ENCODE measurements at places on chromosomes 7 and 10.

GRCh38 chr10:13074563-13075451 lies 25.2 kb upstream of the OPTN start:
- DNase-seq = no peak

DNA sequence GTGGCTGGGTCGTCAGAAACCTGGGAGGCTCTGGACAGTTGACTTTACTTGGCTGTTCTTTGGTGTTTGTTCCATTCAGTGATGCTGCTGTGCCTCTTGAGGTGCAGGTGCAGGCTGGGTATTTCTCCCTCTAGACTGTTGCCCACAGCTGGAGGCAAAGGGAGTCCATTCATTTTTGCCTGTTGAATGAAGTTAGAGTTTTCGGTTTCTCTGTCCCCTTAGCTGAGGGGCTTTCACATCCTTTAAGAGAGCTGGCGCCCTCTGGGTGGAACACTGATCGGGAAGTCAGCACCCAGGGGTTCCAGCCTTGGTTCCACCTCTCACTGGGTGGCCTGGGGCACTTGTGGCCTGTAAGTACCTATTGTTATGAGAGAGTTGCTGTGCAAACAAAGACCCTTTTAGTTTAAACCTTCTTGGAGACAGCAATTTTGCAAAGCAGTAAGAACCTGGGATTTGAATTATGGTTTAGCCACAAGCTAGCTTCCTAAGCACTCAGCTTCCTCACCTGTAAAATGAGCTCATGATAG lies 67.2 kb downstream of the GRK5 start:
- DNase-seq = no peak

- no peak for DNase-seq
Observed at GRCh38 chr10:62127975-62128374, 140.7 kb downstream of the RTKN2 start.

DNA sequence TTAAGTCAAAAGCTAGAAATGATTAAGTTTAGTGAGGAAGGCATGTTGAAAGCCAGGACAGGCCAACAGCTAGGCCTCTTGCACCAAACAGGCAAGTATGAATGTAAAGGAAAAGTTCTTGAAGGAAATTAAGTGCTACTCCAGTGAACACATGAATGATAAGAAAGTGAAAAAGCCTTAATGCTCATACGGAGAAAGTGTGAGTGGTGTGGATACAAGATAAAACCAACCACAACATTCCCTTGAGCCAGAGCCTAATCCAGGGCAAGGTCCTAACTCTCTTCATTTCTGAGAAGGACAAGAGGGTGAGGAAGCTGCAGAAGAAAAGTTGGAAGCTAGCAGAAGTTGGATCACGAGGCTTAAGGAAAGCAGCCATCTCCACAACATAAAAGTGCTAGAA lies 53.0 kb downstream of the DNAJC1 start:
- no peak for DNase-seq

DNA sequence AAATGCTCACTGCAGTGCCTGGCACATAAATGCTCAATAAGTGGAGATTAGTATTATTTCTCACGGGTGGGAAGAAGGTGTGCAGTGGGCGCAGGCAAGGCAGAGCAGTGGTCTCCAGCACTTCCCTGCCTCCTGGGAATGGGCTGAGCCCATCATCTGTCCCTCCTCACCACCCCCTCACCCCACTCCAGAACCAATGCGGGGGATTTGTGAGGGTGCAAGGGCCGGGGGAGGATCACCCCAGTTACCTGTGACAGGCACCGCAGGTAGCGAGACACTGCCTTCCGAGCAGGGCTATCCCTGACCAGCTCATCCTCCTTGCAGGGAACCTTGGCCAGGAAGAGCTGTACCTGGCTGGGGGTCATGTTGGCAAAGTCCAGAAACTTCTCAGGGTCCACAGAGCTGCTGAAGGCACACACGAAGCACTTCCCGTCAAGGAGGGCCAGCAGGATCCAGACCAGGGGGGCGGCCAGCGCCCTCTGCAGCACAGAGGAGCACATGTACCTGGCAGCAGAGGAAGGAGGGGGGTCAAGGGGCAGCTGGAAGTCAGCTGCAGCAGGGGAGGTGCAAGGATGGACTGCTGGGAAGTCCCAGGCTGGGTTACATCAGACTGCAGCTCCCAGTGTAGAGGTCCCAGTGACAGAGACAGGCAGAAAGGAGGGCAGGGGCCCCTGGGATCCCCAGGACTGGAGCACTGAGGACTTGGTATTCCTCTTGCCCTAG lies 2.8 kb downstream of the CALHM3 start:
- no peak for DNase-seq

- peak; percentile 93 for DNase-seq
Observed at GRCh38 chr7:36303202-36304098, 86.2 kb upstream of the ANLN start.

DNA sequence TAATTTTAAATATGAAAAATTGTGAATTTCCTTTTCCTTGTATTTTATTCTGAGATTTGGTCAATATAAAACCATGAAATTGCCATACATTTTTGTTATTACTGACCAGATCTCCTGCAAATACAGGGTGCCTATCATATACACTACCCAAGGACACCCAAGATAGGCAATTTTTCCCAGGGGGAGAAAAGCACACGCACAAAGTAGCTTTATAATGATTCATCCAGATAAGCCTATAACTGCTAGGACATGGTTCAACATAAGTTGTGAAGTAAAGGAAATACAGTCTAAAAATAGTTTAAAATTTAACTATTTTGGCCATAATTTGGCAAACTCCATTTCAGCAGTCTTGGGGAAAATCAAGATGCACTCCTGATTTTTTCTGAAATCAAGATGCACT lies 4.8 kb downstream of the RUFY2 start:
- DNase-seq = no peak

- DNase-seq = peak; percentile 4
Observed at GRCh38 chr10:102231357-102232318, 5.5 kb downstream of the ELOVL3 start.

- no peak for DNase-seq
Observed at GRCh38 chr10:24394461-24395190, 185.7 kb downstream of the KIAA1217 start.

- peak; percentile 58 for DNase-seq
Observed at GRCh38 chr7:12210179-12211053, 678 bp upstream of the TMEM106B start.

GRCh38 chr10:116255886-116256751 lies 16.9 kb downstream of the GFRA1 start:
- no peak for DNase-seq

- DNase-seq = no peak
Observed at GRCh38 chr7:39651265-39651664, 27.9 kb downstream of the RALA start.

DNA sequence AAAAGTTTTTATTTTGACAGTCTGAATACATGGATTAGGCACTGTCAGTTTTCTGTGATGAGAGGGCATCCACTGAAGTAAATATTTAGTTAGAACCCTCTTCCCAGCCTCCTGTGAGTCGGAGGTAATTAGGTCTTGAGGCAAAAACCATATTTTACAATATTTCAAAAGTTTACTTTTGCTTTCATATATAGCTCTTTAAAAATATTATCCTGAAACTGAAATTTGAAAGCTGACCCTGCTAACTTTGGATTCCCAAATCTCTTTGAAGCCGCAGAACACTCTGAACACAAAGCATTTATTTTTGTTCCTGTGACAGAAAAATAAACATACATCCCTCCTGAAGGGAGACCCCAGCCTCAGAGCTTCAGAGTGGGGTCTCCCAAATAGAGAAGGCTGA lies 317.4 kb downstream of the KIF20B start:
- no peak for DNase-seq

DNA sequence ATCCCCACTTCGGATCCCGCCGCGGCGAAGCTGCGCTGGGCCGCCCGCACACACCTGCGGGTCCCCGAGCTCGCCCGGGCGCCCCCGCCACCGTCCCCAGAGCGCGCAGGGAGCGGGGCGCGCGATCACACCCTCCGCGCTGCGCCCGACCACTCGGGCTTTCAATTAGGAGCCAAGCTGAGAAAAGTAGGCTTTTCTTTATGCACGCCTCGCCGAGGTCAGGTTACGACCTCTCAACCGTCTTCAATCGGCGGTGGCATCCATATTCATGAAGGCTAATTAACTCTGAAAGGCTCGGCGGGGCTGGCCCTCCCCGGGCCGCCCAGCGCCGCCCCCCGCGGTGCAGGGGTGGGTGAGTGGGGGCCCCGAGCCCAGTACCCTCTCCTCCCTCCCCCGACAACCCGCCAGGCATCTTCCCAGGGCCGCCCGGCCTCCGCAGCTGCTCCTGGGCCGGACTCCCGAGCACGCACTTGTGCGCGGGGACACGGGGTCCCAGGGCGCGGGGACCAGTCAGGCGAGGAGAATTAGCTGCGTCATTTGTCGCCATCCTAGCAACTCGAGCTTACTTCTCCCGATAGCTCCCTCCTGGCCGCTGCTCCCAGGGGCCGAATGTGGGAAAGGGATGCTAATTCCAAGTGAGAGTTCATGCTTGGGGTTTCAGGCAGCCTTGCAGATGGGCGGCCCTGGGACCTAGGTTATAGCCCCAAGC lies 155.5 kb upstream of the LYZL2 start:
- peak; percentile 51 for DNase-seq

- peak; percentile 59 for DNase-seq
Observed at GRCh38 chr7:98870121-98870651, 372 bp upstream of the TMEM130 start.

DNA sequence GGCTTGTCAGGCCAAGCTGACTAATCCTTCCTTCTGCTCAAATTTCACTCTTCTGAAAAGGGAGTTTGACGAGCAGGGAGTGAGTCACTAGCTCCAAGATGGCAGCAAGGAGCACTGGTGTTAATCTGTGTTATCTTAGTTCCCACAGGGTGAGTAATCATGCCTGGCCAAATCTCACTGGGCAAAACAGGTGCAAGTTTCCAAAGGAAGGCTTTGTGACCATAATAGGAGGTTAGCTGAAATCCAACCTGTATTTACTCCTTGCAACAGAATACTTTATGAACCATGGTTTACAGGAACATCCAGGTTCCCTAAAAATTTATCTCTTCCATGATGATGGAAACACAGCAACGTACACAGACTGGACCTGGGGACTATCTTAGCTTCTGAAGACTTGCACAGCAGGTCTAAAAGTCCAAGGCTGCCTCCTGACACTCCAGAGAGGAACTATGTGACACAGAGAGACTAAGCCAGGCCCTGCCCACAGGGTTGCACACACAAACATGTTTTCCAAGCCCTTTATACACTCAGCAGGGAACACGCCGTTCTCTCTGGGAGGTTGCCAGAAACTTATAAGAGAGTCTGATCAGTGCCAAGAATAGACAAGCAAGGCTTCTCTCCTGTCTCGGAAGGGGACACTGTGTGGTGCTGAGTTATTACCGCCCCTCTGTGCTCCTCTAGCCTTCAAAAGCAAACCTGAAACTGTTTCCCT lies 46.3 kb downstream of the PDK4 start:
- DNase-seq = peak; percentile 46

- DNase-seq = no peak
Observed at GRCh38 chr7:83925860-83926259, 268.7 kb downstream of the SEMA3A start.

GRCh38 chr10:130333185-130333584 lies 197.0 kb downstream of the GLRX3 start:
- no peak for DNase-seq

DNA sequence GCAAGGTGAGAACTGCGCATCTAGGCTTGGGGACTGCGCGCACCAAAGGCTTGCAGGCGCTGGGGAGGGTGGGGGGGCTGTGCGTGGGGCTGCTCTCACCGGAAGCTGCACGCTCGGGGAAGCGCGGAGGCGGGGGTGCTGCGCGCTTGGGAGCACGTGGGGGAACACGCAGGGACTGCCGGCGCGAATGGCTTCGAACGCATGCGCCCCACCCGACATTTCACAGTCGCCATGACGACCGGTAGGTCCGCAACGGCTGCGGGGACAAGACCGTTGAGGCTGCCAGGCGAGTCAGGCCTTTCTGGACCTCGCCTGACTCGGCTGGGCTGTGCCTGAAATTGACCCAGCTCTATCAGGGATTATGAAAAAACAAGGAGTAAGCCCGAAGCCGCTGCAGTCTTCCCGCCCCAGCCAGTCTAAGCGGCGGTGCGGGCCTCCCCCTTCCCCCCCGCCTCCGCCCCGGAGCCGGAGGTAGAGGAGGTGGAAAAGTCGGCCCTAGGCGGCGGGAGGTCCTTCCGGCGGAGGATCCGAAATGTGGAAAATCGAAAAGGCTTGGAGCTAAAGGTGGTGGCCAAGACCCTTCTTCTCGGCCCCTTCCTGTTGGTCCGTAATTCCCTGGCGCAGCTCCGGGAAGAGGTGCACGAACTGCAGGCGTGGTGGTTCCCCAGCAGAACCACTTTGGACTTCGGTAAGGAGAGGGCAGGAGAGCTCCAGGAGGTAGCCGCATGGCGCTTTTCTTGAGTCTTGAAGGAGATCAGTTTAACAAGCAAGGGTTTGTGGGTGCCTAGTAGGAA lies 34.9 kb upstream of the STEAP1 start:
- DNase-seq = no peak

DNA sequence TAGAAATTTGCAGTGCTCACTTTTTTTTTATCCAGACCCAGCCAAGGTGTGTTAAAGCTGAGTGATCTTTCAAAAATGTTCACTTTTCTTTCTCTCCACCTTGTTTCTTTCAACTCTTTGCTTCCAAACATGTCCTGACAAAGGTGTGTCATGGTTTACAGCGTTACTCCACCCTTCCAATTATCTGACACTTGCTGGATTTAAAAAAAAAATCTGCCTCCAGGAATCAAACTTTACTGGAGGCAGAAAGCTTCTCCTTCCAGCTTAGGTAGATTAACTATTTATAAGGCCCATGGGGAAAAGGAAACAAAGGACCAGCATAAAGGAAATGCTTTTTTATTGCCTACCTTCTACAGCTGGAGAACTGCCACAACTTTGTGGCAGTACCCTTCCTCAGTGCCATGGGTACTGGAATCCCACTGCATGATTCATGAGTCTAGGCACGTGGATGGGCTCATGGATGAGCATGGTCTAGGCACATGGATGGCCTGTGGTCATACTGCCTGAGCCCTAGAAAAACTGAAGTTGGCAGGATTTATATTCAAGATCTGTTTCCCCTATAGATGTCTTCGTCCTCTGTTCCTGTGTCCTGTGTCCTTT lies at the start of gene COL17A1:
COL17A1 (minus strand) TSS at position 80 of the 600 bp plus-strand sequence. CDS start 5,207 bp downstream, outside the sequence.
- peak; percentile 13 for DNase-seq

DNA sequence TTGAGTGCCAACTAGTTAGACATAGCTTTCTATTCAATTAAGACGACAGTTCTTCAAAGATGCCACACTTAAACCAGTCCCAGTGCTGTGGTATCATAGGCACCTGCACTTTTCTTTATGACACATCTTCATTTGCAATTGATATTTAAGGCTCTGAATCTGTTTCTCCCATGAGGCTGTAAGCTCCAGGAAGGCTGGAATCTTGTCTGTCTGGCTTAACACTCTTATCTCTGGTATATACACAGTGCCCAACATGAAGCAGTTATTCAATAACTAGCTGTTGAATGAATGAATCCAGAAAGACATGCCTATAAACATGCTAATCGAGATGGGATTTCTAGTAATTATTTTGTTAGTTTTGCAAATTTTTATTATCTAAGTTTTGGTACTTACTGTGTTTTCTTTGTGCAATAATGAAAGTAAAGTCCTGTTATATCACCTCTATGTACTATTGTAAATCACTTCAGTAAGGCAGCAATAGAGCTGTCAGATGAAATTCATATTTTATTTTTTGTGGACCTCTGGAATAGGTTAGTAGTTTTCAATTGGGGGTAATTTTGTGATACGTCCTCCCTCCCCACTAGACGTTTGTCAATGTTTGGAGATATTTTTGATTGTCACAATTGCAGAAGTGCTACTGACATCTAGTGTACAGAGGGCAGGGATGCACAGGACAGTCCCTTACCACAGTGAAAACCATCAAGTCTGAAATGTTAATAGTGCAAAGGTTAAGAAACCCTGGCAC lies 51.3 kb upstream of the STEAP4 start:
- no peak for DNase-seq

Measured in DMS153 (cell line).